Right lobe of liver (tissue), 6 donors: ENCODE measurements at places on chromosomes 4 and X. TPM values are rescaled to one million over a fixed set of nuclear protein-coding genes. Genes with fewer than 3 reads are reported as not detected.

GRCh38 chrX:10240918-10241317, 84.1 kb downstream of the CLCN4 start:
- DNase-seq: no peak

DNA sequence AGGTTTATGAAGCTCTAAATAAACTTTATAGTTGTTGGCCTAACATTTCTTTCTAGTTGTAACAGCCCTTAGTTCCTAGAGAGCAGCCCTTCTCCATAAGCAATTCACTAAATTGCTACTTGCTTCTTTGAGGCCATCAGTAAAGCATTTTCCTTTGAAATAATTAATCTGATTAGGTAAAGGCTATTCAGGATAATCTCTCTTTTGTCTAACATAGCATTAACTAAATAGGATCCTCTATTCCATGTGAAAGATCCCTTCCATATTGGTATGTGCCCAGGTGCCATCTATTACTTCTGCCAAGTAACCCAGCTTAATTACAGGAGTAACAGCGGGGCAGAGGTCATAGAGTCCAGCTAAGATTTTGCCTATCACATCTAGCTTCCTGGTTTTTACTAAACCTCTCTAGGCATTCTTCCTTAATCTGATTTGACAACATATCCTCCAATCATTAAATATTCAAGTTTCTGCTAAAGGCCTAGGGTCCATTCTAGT, 1408.0 kb downstream of the PCDH18 start:
- DNase-seq: no peak

GRCh38 chr4:37891260-37892159, 626 bp downstream of the TBC1D1 start:
- DNase-seq: peak; percentile 53

GRCh38 chr4:70603856-70604255, 11.8 kb downstream of the AMBN start:
- DNase-seq: no peak

- DNase-seq: no peak
Observed at GRCh38 chr4:139593091-139593564, 37.1 kb upstream of the SETD7 start.

GRCh38 chr4:95129821-95130311, 372.1 kb downstream of the BMPR1B start:
- DNase-seq: no peak

DNA sequence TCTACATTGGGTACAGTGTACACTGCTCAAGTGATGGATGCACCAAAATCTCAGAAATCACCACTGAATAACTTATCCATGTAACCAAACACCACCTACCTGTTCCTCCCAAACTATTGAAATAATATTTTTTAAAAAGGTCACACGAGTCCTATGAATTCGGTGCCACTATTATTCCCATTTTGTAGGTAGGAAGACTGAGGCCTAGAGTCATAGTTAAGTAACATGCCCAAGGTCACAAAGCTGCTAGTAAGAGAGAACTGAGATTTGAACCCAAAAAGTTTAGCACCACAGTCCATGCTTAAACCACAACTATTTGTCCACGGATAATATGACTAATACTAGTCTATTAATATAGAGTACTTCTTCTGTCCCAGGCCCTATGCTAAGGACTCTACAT, 2.7 kb downstream of the ARHGEF6 start:
- no peak for DNase-seq

DNA sequence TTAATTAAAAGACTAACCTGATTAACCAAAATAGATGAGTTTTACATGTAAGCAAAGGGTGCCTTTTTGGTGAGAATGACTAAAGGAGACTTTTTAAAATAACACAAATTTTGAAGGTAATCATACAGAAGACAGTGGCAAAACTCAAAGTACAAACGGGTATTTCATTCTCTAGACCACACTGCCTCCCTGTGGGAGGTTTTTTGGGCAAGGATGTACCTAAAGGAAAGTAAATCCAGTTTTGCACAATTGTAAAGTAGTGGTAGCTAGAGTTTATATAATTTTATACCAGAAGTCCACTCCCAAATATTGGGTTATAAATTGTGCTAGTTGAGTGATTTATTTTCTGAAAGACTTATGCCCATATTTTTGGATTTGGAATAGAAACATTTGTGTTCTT, 201.0 kb downstream of the PAPSS1 start:
- DNase-seq: no peak

DNA sequence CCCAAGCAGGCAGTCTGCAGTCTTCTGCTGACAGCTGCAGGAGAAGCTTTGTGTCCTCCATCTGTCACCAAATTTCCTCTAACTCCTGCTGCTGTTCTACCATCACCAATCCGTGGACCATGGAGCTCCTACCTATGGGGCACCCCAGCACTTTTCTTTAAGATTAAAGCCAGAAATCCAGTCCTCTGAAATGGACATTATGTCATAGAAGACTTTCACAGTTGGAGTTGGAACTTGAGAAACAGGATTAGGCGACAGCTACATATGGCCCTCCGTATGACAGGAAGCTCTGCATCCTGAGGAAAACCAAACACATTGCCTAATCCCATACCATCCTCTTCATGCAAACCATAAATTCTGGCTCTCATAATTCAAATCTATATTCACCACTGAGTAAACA, 470.6 kb upstream of the GALNTL6 start:
- DNase-seq: no peak

DNA sequence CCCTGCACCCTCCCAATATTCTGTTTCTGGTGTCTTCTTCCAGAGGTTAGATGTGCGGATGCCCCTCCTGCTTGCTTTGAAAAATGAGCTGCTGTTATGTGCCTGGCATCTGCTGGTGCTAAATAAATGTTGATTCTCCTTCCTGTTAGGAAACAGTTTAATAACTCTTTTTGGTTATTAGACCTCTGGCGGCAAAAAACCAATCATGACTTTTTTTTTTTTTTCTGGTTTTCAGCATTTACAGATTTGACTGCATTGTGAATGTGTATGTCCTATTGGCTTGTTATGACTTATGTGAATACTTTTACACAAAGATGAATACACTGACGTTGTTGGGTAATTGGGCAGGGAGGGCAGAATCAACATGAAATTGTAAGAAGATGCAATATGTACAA, 13.6 kb upstream of the TMEM156 start:
- no peak for DNase-seq

DNA sequence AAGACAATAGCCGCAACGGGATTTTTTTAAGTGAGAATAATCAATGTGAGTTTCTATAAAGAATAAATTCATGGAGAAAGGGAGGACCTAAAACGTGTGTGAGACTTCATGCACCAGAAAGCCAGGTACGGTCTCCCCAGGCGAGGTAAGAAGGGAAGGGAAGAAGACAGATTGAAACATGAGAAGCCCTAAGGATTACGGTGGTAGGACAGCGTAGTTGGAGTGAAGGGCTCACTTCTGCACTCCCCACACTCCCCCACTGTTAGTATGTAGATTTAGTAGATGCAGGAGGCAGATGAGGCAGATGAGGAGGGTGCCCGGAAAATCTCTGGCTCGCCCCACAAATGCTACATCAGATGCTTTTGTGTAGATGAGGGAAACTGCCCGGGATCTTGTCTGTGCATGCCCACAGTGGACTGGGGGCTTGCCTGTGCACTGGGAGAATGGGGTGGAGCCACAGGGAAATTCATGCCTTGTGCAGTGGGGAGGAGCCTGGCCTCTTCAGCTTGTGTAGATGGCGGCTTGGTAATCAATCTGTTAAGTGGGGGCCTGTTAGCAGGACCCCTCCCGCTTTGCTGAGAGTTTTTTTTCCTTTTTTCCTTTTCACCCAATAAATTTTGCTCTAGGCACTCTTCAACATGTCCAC, 1544.5 kb upstream of the TENM3 start:
- DNase-seq: no peak

DNA sequence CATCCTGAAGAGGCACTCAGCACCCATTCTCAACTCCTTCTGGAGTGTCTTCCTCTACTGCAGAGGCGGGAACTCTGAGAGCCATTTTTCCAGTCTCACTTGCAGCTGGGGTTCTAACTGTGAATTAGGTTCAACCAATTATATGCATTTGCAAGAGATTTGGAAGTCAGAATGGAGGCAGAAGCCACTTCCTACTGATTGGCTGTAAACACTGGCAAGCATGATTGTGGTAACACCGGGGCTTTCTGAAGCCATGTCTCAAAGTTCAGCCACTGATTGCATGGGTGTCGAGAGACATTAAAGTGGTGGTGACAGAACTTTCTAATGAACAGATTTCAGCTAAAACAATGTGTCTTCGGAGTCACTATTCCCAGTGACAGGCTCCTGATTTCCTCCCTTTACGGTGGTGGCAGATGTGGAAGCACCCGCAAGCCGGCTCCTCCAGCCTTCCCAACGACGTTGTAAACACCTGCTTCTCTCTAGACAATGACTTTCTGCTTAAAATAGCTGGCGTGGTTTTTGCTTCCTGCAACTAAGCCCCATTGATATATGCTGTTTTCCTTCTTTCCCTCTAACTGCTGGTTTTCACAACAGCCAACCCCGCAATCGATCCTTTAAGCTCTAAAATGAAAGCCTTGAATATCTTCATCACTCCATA, 92.0 kb downstream of the IRF2 start:
- peak; percentile 72 for DNase-seq

GRCh38 chr4:70902577-70903290, 565 bp downstream of the MOB1B start:
- no peak for DNase-seq

Gene PALLD
- 25.5 TPM for total RNA-seq

Gene WDR17
- 0.18 TPM for total RNA-seq

Gene ZXDA
- 1.8 TPM for total RNA-seq

Gene CT45A10
- not detected for total RNA-seq

Gene CCKAR
- total RNA-seq: not detected

Gene C4orf51
- not detected for total RNA-seq

Gene DKK2
- 0.11 TPM for total RNA-seq

Gene TCEAL8
- 13.9 TPM for total RNA-seq

Gene LINC00632
- 2.4 TPM for total RNA-seq
